ENCODE measurements at places on chromosomes 6 and 20.
A peak's percentile ranks its signal among the peaks of the same experiment; 100 is the strongest.

GRCh38 chr20:8464368-8464767 is 332.3 kb downstream of the PLCB1 start:
- DNase-seq, result no peak

GRCh38 chr6:162798546-162799266 is 70.9 kb downstream of the PACRG start:
- DNase-seq, result no peak

GRCh38 chr6:104321301-104321700 is 538.4 kb downstream of the HACE1 start:
- DNase-seq, result no peak

- no peak for DNase-seq
Observed at GRCh38 chr6:89162047-89162371, 16.2 kb downstream of the PM20D2 start.

- no peak for DNase-seq
Observed at GRCh38 chr20:17439616-17440296, 91.4 kb downstream of the BFSP1 start.

DNA sequence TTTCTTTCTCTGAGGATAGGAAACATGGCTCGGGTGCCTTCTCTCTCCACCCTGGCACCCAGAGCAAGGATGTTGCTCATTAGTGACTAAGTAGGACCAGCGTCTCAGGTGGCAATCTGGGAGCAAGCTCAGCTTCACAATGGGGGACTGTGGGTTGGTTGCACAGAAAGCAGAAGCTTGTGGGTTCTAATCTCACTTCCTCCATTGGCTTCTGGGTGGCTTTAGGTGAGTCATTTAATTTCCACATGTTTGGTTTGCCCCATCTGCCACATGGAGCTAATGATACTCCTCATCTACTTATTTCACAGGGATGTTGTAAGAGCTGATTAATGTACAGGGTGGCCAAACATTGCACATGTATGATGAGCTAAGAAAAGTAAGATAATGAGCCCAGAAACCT is 54.8 kb upstream of the AKIRIN2 start:
- peak; percentile 60 for DNase-seq

DNA sequence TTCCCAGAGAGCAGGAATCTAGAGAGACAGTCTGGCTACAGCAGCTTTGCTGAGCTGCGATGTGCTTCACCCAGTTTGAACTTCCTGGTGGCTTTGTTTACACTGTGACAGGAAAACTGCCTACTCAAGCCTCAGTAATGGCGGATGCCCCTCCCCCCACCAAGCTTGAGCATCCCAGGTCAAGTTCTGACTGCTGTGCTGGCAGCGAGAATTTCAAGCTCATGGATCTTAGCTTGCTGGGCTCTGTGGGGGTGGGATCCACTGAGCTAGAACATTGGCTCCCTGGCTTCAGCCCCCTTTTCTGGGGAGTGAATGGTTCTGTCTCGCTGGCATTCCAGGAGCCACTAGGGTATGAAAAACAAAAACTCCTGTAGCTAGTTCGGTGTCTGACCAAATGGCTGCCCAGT is 91.0 kb upstream of the ESR1 start:
- no peak for DNase-seq

- DNase-seq, result no peak
Observed at GRCh38 chr6:4336084-4336483, 200.7 kb upstream of the ECI2 start.

GRCh38 chr6:35065870-35066269 is 75.3 kb downstream of the TCP11 start:
- DNase-seq, result no peak

GRCh38 chr20:43666376-43667328 is at the start of gene MYBL2:
Gene MYBL2 (plus strand): TSS chr20:43667114. CDS start chr20:43667284, 170 bp downstream.
- DNase-seq, result peak; percentile 72

DNA sequence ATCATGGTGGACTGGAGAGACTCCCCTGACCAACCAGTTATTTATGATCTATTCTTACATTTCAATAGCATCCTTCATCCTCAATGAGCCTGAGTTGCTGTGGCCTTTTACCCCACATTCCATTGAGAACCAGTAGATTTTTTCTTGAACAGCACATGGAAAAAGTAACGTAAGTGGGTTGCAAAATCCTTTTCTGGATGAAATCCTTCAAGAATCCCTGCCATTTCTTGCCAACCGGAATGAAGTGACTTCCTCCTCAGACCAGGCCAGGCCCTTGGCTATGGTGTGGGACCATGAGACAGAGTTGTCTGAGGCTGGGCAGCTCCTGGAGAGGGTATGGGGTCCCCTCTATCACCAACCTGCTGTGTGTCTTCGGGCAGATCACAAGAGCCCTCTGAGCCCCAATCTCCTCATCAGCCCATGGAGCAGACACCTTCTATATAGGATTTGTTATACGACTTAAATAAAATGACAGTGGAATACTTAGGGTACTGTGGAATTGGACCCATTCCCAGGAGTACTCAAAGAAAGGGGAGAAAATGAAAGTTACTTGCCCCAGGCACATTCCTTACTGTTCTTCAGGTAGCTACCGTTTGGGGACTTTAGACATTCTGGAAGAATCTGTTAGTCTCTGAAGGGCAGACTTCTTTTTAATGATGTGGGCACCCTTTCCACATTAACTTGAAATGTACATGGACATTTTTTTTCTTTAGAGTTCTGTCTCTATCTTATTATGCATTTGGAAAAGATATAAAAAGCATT is 10.9 kb downstream of the EYA2 start:
- no peak for DNase-seq

- no peak for DNase-seq
Observed at GRCh38 chr20:21640556-21640955, 64.9 kb upstream of the PAX1 start.

DNA sequence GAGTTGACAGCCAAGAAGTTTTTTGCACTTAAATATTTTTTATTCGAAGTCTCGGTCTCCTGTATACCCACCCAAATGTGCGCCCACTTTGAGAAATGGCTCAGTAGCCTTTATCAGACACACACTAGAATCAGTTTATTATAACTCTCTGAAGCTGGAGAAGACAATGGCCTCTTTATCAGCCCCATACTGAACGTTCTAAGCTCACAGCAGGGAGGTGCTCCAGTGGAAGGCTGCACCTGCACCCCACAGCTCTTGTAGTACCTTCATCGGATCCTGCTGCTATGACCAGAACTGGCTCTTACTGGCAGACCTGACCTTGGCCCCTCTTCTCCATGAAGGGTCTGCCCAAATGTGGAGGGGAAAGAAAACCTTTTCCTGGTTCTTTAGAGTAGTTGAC is 165.0 kb upstream of the SCGN start:
- DNase-seq, result no peak

Measured in stimulated activated naive CD8-positive, alpha-beta T cell treated with anti-CD3 and anti-CD28 coated beads, Interleukin-15, amount 100 ng/mL, for 72 hours (primary cell).